ENCODE measurements at places on chromosomes 12 and 14. TPM values are rescaled to one million over a fixed set of nuclear protein-coding genes. Genes with fewer than 3 reads are reported as not detected.

The INSM2 gene
- not detected for total RNA-seq

- H3K4me3 ChIP-seq: no peak overlapping the region
- H3K27me3 ChIP-seq: no peaks in the 10 kb centered on the region
- H3K4me1 ChIP-seq: no peaks in the 10 kb centered on the region
- peaks cover 8% of the 10 kb centered on the region for H3K36me3 ChIP-seq
These were observed 7.9 kb downstream of the ABCB9 start for GRCh38 chr12:122958198-122958888.

- no peak overlapping the region for H3K4me3 ChIP-seq
- DNase-seq: no peak
- no peaks in the 10 kb centered on the region for H3K27me3 ChIP-seq
- H3K4me1 ChIP-seq: no peaks in the 10 kb centered on the region
- H3K36me3 ChIP-seq: no peaks in the 10 kb centered on the region
These were observed 138.4 kb downstream of the GLT1D1 start for GRCh38 chr12:128991716-128992115.

DNA sequence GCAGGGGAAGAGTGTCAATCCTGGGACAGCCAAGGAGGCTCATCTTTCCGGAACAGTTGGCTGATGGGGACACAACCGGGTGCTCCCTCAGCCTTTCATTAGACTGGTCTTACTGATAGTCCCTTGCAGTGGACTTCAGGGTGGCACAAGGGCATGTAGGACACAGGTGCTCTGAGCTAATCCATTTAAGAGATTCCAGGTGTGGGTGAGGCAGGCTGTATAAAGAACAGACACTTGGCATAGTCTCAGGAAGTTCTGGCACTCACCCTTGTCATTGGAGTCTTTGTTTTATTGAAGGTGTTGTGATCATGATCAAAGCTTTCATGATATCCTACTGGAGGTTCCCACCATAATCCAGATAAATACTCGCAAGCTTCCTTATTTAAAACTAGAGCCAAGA, 341.6 kb downstream of the EMP1 start:
- no peak overlapping the region for H3K27ac ChIP-seq
- H3K27me3 ChIP-seq: no peaks in the 10 kb centered on the region
- no peak for DNase-seq
- no peak overlapping the region for H3K4me3 ChIP-seq
- H3K4me1 ChIP-seq: no peaks in the 10 kb centered on the region
- no peaks in the 10 kb centered on the region for H3K36me3 ChIP-seq

GRCh38 chr14:55005071-55005470, 21.8 kb downstream of the WDHD1 start:
- DNase-seq: no peak
- H3K36me3 ChIP-seq: no peaks in the 10 kb centered on the region
- no peak overlapping the region for H3K27ac ChIP-seq
- no peak overlapping the region for H3K4me3 ChIP-seq

DNA sequence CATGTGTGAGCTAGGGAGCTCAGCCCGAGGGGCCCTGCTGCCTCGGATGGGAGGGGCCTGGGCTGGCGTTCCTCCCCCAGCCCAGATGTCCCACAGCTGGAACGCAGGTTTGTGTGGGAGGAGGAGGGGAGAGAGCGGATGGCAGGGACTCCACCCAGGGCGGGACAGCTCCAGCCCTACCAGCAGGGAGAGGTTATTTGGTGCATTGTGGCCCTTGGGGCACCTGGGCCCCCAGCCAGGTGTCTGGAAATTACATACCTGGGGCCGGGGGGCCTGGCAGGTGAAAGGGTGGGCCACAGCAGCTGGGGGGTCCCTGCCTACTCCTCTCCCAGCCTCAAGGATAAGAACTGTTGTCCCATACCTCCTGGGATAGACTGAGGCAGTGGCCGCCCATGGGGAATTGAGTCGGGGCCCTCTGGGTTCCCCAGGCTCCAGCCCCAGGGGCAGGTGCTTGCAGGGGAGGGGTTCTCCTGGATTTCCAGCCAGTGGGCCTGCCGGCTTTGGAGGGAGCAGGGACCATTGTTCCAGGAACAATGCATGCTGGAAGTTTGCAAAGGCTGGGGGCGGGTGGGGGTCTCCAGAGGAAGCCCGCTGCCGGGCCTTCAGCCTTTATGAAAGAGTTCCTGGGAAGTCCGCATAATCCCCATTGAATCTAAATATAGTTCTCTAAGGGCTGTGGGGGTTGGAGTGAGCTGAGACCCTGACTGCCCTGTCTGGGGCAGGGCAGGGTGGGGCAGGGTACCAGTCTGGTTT, 1.2 kb downstream of the KIF26A start:
- no peak overlapping the region for H3K27ac ChIP-seq
- no peaks in the 10 kb centered on the region for H3K27me3 ChIP-seq
- peak overlapping the region; percentile 67 for H3K4me3 ChIP-seq
- peaks cover 8% of the 10 kb centered on the region for H3K4me1 ChIP-seq
- H3K36me3 ChIP-seq: no peaks in the 10 kb centered on the region

DNA sequence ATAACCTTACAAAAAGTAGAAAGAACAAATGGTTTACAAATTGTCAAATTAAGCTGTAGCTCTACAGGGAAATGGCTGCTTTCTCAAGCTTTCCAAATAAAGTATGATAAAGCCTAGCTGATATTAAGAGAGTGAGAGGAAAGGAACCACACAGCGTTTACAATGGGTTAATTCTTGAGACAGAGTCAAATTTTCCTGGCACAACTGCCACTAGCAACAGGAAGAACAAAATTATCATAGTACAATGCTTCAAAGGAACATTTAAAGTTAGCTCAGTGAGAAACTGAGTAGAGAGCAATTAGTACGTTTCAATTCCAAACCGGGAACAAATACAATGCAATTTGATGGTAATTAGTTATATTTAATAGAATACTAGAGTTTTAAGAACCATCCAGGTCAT, 116.0 kb downstream of the PPP1R12A start:
- no peaks in the 10 kb centered on the region for H3K27me3 ChIP-seq
- peaks cover 10% of the 10 kb centered on the region for H3K36me3 ChIP-seq
- H3K27ac ChIP-seq: peak overlapping the region; percentile 57
- peak overlapping the region; percentile 19 for H3K4me3 ChIP-seq
- peaks cover 15% of the 10 kb centered on the region for H3K4me1 ChIP-seq

DNA sequence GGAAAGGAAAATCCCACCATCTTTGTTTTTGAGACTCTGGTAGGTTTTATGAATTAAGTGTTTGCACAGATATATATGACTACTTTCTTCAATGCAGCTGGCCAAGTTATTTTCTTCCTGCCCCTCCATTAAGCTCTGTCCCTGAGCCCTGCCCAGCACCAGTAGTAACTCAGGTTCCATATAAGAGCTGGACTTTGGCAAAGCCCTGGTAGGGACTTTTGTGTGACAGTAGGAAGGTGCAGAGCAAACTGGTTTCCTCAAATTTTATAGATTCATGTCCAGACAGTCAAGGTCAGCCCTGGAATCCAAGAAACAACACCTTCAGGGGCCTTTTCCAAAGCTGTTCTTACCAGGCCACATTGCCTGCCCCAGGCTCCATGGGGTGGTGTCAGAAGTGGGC, 47.3 kb downstream of the SSPN start:
- DNase-seq: no peak
- peaks cover 6% of the 10 kb centered on the region for H3K4me1 ChIP-seq
- H3K36me3 ChIP-seq: no peaks in the 10 kb centered on the region
- H3K27ac ChIP-seq: no peak overlapping the region
- no peaks in the 10 kb centered on the region for H3K27me3 ChIP-seq
- no peak overlapping the region for H3K4me3 ChIP-seq

DNA sequence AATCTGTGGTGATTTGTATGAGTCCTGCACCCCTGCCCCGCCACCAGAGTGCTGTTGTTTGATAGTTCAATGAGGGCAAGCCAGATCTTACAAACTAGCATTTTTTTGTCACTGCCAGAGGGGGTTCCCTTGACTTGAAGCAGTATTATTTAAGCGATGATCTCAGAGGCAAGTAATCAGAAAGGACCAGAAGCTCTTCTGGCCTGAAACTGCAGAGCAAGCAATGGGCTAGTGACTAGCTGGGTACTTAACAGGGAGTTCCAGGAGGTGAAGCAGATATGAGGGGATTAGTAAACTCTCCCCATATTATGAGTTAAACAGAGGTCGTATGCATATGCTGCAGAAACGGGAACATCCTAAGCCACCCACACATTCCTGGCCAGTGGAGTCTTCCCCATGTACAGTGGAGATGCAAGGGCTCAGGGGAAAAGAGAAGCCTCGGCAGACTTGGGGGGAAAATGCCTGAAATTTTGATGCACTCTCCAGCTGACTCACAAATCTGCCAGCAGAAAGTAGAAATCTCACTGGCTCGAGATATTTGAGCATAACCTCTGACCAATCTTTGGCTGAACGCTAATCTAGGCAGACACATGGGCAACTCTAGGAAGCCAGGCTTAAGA, 8.3 kb upstream of the CRACR2A start:
- H3K36me3 ChIP-seq: no peaks in the 10 kb centered on the region
- H3K27me3 ChIP-seq: no peaks in the 10 kb centered on the region
- no peaks in the 10 kb centered on the region for H3K4me1 ChIP-seq
- no peak for DNase-seq
- no peak overlapping the region for H3K4me3 ChIP-seq

- H3K4me3 ChIP-seq: peak overlapping the region; percentile 95
- H3K4me1 ChIP-seq: peaks cover 37% of the 10 kb centered on the region
- H3K27ac ChIP-seq: peak overlapping the region; percentile 93
- no peaks in the 10 kb centered on the region for H3K27me3 ChIP-seq
- no peak for DNase-seq
- no peaks in the 10 kb centered on the region for H3K36me3 ChIP-seq
These were observed 765 bp downstream of the SCYL2 start for GRCh38 chr12:100267603-100268281.

Measured in thoracic aorta (tissue), 2 donors.